ENCODE measurements at places on chromosomes 3 and 15.

- DNase-seq, result no peak
Observed at GRCh38 chr3:45948311-45948781, 5.1 kb downstream of the CXCR6 start.

- peak; percentile 60 for DNase-seq
Observed at GRCh38 chr15:89361451-89362202, 27.0 kb upstream of the POLG start.

GRCh38 chr3:125644036-125645005 is 49.0 kb upstream of the OSBPL11 start:
- DNase-seq, result no peak

DNA sequence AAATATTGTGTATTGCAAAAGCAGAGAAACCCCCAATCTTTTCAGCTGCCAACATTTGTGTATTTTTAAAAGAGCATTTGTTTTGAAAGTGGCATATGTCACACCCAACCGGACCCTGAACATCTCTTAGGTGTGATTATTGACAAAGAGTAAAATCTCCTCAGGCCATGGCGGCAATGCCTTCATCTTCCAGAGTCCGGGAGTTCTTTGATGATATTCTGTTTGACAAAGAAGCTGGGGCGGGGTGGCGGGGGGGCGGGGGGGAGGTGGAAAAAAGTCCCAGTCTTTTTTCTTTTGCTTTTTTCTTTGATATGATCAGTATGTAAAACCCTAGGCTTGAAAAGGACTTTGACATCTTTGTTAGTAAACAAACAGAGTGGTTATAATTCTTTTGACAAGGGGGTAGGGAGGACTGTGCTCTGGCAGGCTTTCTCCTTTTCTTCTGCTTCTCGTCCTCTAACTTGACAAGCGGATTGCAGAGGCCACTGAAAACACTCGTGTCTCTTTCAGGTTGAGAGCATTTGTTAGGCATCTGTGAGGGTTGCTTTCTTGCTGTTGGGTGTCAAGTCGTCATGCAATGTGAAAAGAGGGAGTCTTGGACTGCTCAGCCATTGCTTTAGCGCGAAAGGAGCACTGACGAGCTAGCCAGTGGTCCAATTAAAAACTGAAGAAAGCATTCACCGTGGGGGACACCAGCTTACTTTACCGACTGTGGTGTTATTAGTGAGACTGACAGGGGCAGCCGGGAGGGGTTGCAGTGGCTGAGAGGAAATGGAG is 243.2 kb downstream of the NSUN3 start:
- DNase-seq, result no peak

- DNase-seq, result no peak
Observed at GRCh38 chr15:70077188-70078147, 20.2 kb downstream of the TLE3 start.

GRCh38 chr15:96495386-96495785 is 164.9 kb downstream of the NR2F2 start:
- DNase-seq, result no peak

GRCh38 chr3:68972358-68972979 is 40.1 kb upstream of the TAFA4 start:
- peak; percentile 17 for DNase-seq

DNA sequence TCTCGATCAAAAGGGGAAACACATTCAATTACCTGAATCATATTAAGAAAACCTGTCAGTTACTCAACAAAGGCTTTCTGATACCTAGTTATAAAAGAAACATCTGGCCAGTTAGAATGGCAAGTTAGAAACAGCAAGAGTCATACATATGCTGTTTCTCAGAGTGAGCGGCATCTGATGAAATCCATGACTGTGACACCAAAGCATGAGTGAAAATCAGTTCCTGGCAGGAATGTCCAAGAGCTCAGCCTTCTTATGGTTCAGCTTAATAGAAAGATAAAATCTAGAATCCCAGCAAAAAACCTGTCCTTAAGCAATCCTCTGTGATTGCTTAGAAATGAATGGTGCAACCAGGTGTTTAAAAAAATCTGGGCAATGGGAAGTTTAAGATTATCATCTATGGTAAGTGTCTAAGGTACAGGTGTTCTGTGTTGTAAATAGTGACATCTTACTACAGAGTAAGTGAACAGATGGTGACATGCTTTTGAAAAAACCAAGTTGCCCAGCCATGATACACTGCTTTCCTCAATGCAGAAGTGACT is 18.8 kb downstream of the B4GALT4 start:
- no peak for DNase-seq

DNA sequence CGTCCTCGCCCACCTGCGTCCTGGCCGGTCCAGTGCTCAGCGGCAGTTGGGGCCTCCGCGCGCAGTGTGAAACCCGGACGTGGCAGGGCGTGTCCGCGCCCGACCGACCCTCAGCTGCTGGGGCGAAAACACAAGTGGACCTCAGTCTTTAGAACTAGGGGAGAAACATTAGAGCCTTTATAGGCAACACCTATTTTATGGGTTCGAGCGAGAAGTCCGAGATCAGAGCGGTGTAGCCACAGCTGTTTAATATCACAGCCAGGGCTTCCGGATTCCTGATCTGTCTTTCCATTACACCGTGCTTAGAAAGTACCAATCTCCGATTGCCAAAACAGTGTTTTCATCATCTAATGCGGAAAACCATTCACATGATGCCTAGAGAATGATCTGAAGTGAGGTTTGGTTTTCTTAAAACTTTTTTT is 506 bp downstream of the RAD51 start:
- peak; percentile 21 for DNase-seq

- no peak for DNase-seq
Observed at GRCh38 chr3:135090020-135090717, 295.1 kb downstream of the EPHB1 start.

DNA sequence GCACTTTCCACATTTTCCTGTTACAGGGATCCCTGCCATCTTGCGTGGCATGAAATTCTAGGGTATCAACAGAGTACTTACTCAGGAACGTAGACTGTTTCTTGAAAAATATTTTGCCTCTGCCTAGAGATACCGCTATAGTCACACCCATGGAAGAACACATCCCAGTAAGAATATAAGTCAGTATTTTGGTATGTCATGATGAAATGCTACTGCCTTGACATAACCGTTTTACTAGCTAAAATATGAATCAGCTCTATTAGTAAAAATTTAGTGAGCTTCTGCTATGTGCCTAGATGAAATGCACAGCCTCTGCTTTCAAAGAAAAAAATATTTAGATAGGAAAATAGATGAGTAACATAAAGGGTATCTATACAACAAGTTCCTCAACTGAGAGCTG is 276.4 kb downstream of the TBC1D5 start:
- no peak for DNase-seq

- DNase-seq, result peak; percentile 46
Observed at GRCh38 chr15:56038015-56038414, 44.6 kb upstream of the NEDD4 start.

DNA sequence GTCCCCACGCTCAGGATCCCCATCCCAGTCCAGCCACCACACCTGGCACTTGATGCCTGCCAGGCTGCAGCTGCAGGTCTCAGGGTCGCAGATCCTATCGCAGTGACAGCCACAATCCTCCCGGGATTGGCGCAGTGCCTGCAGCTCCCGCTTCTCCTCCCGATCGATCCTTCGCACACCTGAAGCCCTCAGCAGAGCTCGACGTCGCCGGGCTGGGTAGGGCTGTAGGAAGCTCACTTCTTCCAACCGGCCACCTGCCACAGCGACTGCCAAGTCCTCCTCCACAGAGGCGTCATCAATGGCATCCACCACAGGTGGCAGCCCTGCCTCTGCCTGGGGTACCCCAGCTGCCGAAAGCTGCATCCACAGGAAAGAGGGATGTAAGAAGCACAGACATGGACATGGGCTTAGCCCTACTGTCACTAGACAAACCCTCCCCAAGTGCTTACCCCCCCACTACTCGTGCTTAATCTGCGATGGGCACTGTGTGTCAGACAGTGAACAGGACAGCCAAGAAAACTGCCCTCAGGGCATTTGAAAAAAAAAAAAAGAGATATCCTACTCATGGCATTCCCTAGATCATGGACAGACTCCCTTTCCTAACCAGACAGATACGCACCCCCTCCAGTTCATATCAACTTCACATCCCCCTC is 9.2 kb downstream of the CSRNP1 start:
- no peak for DNase-seq

GRCh38 chr3:14849638-14850230 is 31.0 kb downstream of the FGD5 start:
- no peak for DNase-seq

- no peak for DNase-seq
Observed at GRCh38 chr3:38114875-38115644, 21.9 kb downstream of the ACAA1 start.

DNA sequence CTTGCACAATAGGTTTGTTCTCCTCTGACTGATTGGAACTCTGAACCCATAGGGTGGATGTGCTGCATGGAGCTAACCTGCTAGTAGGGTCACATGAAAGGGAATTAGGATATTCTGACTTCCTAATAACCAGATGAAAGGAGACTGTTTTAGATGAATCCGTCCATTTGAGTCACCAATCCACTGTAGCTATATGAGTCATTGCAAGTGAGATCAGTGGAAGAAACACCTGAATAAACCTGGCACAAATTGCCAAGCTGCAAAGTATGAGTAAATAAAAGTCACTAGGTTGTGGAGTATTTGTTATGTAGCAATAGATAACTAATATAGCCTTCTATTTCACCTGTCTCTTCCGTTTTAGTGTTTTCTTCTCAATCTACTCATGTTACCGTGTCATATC is 584.4 kb downstream of the PDCD6IP start:
- DNase-seq, result no peak

DNA sequence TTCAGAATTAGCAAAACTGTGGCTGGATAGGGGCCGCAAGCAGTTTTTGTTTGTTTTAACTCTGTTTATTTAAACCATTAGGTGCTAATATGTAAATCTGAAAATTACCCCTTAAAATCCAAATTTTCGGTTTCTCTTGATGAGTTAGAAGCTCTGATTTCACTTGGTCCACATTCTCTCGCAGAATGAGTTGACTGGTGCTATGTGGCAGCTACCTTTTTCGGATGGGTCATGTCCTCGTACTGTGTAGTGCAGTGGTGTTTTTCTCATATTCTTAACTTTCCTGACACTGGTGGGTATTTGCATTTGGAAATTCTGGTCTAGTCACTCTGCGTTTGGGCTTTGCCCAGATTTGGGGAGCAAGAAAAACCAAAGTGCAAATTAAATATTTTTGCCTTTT is 87.1 kb downstream of the DIPK2A start:
- no peak for DNase-seq

DNA sequence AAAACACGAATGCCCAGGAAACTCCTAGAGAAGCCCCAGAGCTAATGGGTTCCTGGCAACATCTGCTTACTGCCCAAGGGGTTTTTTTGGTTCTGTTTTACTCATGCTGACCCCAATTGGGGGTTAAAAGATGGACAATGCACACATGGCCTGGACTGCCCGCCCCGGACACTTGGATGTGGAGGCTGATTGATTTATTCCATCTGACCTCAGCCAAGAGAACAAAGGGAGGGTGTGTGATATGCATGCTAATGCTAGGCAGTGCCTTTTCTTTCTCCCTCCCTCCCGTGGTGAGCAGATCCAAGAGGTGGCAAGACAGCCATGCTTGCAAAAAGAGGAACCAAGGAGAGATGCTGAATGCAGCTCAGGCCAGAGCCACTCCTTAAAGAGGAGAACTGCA is 3.3 kb upstream of the LRTM1 start:
- no peak for DNase-seq

GRCh38 chr15:97972366-97972765 is 11.9 kb downstream of the ARRDC4 start:
- no peak for DNase-seq

- no peak for DNase-seq
Observed at GRCh38 chr3:148778926-148779325, 48.7 kb upstream of the CPB1 start.

DNA sequence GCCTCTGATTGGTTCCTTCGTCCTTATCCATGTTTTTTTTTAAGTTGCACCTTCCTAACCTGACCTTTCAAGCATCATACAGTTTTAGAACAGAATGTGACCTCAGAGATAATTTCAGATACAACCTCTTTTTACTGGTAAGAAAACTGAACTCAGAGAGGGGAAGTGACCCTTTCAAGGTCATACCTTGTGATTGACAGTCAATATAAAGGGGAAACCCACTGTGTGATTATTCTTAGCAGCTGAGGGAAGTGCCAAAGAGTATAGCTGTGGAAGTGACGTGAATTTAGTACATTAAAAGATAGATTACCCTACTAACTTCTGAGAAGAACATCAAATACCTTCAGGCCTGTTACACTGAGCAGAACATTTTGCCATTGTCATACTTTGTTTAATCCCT is 319.4 kb downstream of the NEK10 start:
- no peak for DNase-seq

GRCh38 chr3:58074116-58074715 is 66.0 kb downstream of the FLNB start:
- no peak for DNase-seq

DNA sequence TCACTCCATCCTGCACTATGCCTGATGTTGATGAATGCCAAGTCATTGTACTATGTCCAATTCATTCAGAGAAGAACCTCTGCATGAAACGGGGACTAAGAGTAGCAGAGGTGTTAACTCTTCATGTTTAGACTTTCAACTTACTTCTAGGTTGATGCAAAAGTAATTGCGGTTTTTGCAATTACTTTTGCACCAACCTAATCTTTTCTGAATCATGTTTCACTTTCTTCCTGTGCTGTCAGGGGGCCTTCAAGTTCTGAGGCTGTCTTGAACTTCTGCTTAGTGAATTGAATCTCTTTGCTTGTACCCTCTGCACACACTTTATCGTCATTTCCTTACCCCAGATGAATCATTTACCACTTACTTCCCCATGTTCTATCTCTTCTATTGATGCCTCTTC is 636.2 kb downstream of the NAALADL2 start:
- DNase-seq, result no peak

GRCh38 chr3:131326307-131326706 is 55.3 kb upstream of the NUDT16 start:
- DNase-seq, result no peak

GRCh38 chr3:18778598-18778997 is 353.5 kb upstream of the SATB1 start:
- no peak for DNase-seq

GRCh38 chr3:24004171-24004938 is 59.3 kb downstream of the NR1D2 start:
- no peak for DNase-seq

GRCh38 chr15:69060041-69060481 is 45.6 kb downstream of the NOX5 start:
- no peak for DNase-seq

- DNase-seq, result no peak
Observed at GRCh38 chr3:159731254-159731653, 257.4 kb upstream of the IL12A start.

DNA sequence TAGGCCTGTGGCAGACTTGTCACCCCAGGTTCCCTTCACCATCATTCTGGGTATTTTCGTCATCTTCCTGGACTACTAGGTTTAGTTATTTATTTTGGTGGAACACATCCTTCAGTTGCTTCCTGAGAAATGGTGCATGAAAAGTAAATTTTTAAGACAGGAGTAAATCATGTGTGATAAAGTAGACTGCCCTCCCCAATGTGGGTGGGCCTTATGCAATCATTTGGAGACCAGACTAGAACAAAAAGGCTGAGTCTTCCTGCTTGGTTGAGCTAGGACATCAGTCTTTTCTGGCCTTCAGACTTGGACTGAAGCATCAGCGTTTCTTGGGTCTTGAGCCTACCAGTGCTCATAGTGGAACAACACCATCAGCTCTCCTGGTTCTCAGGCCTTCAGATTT is 50.7 kb upstream of the SLC2A2 start:
- no peak for DNase-seq

- DNase-seq, result peak; percentile 75
Observed at GRCh38 chr3:186931532-186932280, 1.4 kb downstream of the ST6GAL1 start.

GRCh38 chr15:91784973-91785709 is 68.4 kb upstream of the SLCO3A1 start:
- DNase-seq, result no peak

GRCh38 chr15:92226020-92226612 is 167.6 kb upstream of the ST8SIA2 start:
- DNase-seq, result peak; percentile 0

GRCh38 chr3:153315781-153316180 is 153.8 kb downstream of the RAP2B start:
- DNase-seq, result no peak
